NCI-H1436 treated with DMSO at 0.1 percent for 48 hours (cell line): ENCODE measurements at places on chromosomes 2 and 18.

GRCh38 chr18:74336656-74337055, 21.0 kb downstream of the C18orf63 start:
- no peak for DNase-seq

- no peak for DNase-seq
These were observed 41.4 kb upstream of the PARD3B start for GRCh38 chr2:204503869-204504268.

DNA sequence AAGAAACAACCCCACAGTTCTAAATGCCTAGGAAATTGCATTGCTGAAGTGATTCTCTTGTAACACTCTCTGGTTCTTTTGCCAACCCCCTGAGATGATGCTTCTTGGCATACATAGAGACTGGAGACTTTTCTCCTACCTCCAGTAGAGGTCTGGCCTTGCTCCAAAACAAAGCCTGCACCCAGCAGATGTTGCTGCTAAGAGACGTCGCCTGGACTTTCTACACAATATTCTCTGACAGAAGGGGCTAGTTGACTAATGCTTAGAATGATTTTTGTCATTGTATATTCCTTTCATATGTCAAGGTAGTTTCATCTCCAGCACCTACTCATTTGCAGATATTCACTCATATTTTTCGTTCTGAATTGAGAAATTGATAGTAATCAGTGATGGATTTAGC, 24.6 kb downstream of the SOWAHC start:
- DNase-seq: no peak

- DNase-seq: peak; percentile 95
These were observed 146.8 kb upstream of the PID1 start for GRCh38 chr2:229417916-229418315.

- DNase-seq: no peak
These were observed 85.9 kb downstream of the ZNF407 start for GRCh38 chr18:74683573-74683972.

GRCh38 chr18:7855671-7856070, 288.6 kb downstream of the PTPRM start:
- no peak for DNase-seq

- DNase-seq: no peak
These were observed 987.4 kb downstream of the SUCLG1 start for GRCh38 chr2:83471655-83472054.

- DNase-seq: no peak
These were observed 42.4 kb downstream of the KLF7 start for GRCh38 chr2:207123335-207123744.

DNA sequence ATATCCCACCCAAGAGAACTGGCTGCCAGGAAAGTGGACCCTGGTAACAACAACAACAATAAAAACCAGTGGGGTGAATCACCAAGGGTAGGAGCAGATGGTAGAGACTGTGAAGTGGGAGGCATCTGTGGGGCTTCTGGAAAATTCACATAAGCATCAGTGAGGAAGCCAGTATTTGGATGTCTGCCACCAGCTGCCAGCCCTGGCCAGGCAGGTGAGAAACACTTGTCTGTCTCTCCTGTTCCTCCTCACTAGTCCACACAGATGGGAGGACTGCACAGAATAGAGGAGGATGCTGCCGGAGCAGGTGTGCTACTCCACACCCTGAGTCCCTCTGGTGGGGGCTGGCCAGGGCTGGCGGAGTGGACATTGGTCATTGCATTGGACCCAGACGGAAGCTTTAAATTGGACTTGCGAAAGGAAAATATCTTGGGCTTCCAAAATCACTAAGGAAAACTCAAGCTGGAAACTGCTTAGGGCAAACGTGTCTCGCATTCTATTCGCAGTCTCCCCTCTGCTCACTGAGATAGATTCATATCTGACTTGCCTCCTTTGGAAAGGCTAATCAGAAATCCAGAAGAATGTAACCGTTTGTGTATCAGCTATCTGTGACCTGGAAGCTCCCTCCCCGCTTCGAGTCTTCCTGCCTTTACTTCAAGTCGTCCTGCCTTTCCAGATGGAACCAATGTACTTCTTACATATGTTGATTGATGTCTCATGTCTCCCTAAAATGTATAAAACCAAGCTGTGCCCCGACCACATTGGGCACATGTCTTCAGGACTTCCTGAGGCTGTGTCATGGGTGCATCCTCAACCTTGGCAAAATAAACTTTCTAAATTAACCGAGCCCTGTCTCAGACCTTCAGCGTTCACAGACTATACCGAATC, 69.1 kb downstream of the NAB1 start:
- DNase-seq: no peak

GRCh38 chr2:58065248-58065647, 18.6 kb downstream of the VRK2 start:
- DNase-seq: no peak

DNA sequence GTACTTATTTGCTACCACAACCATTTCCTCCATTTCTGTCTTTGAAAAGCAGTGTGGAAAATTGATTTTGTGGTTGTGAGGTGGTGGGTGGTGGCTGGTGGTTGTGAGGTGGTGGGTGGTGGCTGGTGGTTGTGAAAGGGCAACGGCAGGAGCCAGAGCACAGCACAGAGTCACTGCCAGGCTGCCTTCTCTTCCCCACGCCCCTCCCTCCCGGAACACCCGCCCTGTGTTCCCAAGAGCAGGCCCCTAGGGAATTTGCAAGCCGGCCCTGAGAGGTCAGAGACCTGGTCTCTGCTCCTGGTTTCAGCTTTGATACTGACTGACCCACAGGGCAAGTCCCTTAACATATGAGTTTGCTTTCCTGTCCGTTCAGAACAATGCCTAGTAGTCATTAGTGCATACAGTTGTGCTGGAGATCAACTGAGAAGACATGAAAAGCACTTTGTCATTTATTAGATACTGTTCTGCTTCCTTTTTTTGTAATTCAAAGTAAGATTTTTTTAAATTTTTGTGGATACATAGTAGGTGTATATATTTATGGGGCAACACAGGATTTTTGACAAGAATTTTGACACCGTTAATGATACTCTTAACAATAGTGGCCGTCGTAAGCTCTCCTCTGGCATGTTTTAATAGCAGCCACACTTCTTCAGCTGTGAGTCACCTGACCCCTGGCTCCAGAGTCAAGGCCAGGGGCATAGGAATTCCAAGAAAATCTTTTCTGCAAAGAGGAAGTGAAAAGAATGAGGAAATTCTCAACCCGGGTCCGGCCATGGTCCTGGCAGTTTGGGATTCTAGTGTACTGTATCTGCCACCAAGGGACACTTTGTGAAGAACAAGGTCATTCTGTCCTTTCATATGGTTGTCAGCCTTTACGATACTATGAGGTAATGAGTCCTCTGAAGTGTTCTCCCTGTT, 53.2 kb downstream of the ITGA6 start:
- DNase-seq: no peak

GRCh38 chr2:102081606-102082005, 60.9 kb upstream of the IL1R1 start:
- no peak for DNase-seq

GRCh38 chr2:141647353-141647752, 483.5 kb downstream of the LRP1B start:
- DNase-seq: no peak

DNA sequence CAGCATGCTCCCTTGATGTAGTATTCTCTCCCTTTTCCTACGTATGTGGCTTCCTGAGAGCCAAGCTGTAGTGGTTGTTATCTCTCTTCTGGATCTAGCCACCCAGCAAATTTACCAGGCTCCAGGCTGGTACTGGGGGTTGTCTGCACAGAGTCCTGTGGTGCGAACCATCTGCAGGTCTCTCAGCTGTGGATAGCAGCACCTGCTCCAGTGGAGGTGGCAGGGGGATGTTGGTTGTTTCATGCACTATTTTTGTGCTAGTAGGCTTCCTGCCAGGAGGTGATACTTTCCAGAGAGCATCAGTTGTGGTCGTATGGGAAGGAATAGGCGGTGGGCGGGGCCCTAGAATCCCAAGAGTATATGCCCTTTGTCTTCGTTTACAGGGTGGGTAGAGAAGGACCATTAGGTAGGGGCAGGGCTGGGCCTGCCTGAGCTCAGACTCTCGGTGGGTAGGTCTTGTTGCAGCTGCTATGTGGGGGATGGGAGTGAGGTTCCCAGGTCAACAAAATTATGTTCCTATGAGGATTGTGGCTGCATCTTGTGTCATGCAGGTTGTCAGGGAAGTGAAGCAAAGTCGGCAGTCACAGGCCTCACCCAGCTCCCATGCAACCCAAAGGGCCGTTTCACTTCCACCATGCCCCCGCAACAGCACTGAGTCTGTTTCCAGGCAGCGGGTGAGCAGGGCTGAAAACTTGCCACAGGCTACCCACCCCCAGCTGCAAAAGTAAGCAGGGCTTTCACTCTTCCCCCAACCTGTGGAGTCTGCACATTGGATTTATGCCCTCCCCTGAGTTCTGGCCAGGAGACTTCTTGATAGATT, 1139.5 kb downstream of the BCL11A start:
- DNase-seq: peak; percentile 81

GRCh38 chr18:49013961-49014604, 63.3 kb upstream of the SMAD7 start:
- no peak for DNase-seq

- no peak for DNase-seq
These were observed 481 bp downstream of the DCDC2C start for GRCh38 chr2:3703757-3704355.

- no peak for DNase-seq
These were observed 43.9 kb downstream of the SS18 start for GRCh38 chr18:26046419-26047077.

DNA sequence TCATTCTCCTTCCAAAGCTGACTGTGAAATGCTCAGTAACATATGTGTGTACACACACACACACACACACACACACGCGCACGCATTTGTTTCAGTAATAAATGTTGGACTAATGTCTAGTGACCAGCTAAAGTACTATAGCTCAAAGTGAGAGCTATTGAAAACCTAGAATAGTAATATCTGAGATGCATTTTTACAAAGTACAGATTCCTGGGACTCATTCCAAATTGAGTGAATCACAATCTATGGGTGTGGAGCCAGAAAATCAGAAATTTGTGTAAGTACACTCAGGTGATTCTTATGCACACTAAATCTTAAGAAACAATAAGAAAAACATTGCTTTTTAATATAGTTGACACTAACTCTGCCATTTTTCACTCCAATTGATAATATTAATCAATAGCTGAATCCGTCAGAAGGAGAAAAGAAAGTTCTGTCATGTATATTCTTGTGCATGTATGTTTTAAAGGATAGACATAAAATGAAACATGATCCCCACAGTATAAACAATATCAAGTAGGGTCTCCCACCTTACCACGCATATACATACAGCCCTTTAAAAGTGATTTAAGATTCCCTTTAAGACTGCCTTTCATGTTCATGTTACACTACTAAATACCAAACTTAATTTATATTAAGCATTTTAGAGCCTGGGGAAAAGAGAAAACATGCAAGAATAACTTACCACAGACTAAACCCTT, 123.5 kb downstream of the ATAD2B start:
- DNase-seq: no peak

DNA sequence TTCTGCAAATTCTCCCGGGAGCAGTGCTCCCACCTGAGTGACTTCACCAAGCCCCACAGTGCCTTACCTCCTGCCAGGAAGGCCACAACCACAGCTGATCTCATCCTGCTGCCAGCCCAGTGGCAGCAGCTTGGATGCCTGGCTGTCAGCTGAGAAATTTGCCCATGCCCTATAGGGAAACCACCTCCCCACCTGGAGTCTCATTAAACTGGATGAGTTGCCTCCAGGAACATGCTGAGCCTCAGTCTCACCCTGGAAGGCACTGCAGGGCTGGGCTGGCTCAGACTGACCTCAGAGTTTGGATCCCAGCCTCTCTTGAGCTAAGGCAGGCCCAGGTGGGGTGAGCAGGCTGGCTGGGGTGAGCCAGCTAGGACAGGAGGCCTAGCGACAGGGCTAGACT, 23.3 kb downstream of the REEP1 start:
- DNase-seq: no peak

DNA sequence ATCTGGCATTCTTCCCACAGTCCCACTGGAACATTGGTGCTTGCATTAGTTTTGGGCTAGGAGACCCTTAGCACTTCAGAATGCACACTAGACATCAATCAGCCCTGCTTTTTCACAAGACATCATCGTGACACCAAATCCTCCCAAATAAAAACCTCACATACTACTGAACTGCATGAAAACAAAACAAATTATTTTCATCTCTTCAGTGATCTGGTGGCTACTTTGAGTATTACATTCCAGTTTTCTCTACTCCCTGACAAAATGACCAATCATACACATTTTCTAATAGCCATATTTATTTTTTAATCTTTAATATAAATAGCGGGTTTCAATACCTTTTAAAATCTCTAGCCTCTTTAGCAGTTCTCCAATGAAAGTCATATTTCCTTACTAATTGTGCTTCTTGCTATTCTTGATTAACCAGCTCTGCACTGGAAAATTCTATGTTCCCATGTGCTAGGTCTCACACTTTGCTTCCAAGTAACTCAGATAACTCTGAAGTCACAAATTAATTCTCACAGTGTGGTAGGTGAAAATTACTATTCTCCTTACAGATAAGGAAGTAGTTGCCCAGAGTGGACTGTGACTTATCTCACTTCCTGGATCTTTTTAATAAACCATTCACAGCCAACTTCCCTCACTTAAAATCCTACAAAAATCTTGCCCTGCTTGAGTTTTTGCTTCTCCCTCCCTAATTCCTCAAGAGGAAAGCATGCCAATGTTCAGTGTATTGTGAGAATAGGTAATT, 82.5 kb upstream of the EPB41L3 start:
- DNase-seq: no peak

GRCh38 chr18:79964330-79965118, at the start of gene HSBP1L1:
Gene HSBP1L1, plus strand, starts transcription at chr18:79964643. Its CDS starts 93 bp downstream, at chr18:79964736.
- DNase-seq: no peak

- no peak for DNase-seq
These were observed 59.6 kb downstream of the ATOH8 start for GRCh38 chr2:85813211-85813981.

DNA sequence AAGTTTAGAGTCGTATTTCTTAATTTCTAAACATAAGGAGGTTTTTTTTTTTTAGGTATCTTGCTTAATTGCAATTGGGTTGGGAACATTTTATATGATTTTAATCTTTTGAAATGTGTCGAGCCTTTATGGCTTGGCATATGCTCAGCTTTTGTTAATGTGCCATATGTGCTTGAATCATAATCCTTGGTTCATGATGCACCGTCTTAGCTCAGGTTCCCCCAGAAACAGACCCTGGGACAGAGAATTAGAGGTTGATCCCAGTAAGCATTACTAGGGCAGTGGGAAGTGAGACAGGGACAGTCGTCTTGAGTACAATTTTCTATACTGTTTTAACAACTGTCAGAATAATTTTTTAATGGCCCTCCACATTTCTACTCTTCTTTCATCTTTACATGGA, 9.3 kb downstream of the CHCHD5 start:
- no peak for DNase-seq

DNA sequence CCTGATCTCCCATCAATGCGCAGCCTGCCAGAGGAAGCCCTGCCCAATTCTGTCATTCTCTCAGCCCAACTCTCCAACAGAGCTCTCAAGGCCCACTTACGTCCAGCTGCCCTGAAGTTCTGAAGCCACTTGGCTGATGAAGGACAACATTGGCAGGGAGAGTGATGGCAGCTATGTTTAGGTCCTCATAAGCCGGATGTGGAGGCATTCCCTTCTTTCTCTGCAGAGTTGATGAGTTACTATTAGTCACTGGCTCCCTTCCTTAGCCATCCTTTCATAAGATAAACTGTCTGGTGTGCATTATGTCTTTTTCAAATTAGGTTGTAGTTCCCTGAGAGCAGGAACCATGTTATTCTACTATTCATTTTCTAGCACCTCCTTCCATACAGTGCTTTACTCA, 22.5 kb upstream of the TACR1 start:
- no peak for DNase-seq

GRCh38 chr18:71028285-71028762, 739.5 kb downstream of the SOCS6 start:
- DNase-seq: no peak
